ENCODE measurements at places on chromosomes 5 and 9.

DNA sequence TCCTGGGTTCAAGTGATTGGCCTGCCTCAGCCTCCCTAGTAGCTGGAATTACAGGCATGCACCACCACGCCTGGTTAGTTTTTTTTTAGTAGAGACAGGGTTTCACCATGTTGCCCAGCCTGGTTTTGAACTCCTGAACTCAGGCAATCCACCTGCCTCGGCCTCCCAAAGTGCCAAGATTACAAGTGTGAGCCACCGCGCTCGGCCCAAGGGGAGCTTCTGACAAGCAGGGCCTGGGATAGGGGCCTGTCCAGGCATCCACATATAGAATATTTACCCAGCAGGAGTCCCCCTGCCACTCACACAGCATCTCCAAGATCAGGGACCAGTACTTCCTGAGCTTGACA lies 10.1 kb downstream of the IRF1 start:
- DNase-seq, result peak; percentile 72

- no peak for DNase-seq
Measured at GRCh38 chr5:32285510-32286138, 27.1 kb downstream of the MTMR12 start.

- peak; percentile 85 for DNase-seq
Measured at GRCh38 chr5:40679913-40680681, at the start of gene PTGER4. Gene PTGER4 (plus strand): TSS chr5:40679915. CDS start chr5:40680994, 1,079 bp downstream.

DNA sequence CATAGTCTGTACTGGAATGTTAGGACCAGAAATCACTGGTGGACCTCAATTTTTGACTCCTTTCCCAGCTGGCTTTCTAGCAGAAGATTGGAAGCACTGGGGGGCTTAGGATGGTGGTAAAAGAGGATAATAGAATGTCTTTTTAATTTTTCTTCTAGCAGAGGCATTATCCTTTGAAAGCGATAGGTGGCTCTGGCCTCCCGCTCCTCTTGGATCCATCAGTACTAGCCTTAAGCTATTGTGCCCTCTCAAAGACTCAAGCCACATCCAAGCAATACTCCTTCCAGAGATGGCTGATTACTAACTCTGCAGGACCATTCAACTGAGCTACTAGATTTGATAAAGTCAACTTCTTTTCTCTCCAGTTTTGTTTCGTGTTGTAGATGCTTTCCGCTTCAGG lies 610.6 kb downstream of the CDH12 start:
- no peak for DNase-seq

DNA sequence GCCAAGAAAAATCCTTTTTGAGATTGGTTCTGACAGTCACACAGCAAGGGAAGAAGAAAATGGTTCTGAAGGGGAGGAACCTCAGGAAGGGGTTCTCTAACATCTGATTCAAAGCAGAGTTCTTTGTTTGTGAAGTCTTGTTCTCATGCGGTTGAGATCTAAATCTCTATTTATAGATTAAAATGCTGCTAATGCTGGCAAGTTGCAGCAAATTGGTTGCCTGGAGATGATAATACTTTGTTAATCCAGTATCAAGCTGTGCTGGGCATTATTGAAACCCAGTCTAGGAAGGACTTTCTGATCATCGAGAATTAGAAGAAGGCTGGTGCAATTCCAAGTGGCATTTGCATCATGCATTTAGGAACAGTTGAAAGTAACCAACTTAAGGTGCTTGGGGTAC lies 34.0 kb upstream of the SLC28A3 start:
- DNase-seq, result no peak

GRCh38 chr5:117759849-117760499 lies 1185.4 kb upstream of the SEMA6A start:
- no peak for DNase-seq
